ENCODE measurements at places on chromosomes 3 and 15. TPM values are rescaled to one million over a fixed set of nuclear protein-coding genes. Genes with fewer than 3 reads are reported as not detected.

The SPINK8 gene
- total RNA-seq, result not detected

The CDC25A gene
- 12.3 TPM for total RNA-seq

The CHST13 gene
- 1.1 TPM for total RNA-seq

The CHST2 gene
- 0.81 TPM for total RNA-seq

The STARD5 gene
- 1.5 TPM for total RNA-seq

The EEF1AKMT4 gene
- 12.7 TPM for total RNA-seq

The CYP1A1 gene
- total RNA-seq, result 1.9 TPM

The C3orf20 gene
- total RNA-seq, result 0.03 TPM

The TM4SF1 gene
- total RNA-seq, result 2,057 TPM
